ENCODE measurements at places on chromosomes 11 and 22.

GRCh38 chr11:87892291-87892690, 283.0 kb downstream of the RAB38 start:
- no peak for DNase-seq

GRCh38 chr11:99952816-99953215, 734.3 kb upstream of the ARHGAP42 start:
- DNase-seq = no peak

DNA sequence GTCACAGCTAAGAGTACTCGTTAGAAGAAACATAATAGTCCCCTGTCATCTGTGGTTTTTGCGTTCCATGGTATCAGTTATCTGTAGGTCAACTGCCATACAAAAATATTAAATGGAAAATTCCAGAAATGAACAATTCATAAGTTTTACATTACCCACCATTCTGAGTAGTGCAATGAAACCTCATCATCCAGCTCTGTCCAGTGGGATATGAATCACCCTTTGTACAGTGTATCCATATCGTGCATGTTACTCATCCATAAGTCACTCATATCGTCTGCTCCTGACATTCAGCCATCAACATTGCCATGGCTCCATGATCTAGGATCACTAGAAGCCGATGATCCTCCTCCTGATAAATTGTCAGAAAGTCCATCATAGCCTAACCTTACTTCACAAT, 174.9 kb upstream of the C11orf87 start:
- no peak for DNase-seq

GRCh38 chr22:47209547-47210023, 447.1 kb downstream of the TBC1D22A start:
- DNase-seq = no peak

- no peak for DNase-seq
Measured at GRCh38 chr11:73323464-73323863, 15.4 kb downstream of the ARHGEF17 start.

GRCh38 chr22:22687638-22688500, 43.5 kb downstream of the GGTLC2 start:
- DNase-seq = no peak

DNA sequence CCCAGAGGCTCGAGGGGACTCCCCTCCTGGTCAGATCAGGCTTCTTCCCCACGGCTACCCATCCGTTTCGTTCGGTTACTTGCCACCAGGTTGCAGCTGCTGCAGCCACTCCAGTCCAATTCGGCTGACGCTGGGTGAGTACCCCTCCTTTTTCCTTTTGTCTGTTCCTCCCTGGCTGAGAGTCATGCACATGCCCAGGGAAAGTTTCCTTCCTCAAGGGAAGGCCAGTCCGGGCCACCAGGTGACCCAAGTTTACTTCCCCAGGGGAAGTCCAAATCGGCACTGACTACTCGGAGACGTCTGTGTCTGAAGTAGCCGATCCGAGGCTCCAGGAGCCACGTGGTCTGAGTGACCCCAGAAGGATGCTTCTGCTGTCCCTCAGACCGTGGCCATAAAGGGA, 13.2 kb upstream of the OR56A3 start:
- DNase-seq = no peak

DNA sequence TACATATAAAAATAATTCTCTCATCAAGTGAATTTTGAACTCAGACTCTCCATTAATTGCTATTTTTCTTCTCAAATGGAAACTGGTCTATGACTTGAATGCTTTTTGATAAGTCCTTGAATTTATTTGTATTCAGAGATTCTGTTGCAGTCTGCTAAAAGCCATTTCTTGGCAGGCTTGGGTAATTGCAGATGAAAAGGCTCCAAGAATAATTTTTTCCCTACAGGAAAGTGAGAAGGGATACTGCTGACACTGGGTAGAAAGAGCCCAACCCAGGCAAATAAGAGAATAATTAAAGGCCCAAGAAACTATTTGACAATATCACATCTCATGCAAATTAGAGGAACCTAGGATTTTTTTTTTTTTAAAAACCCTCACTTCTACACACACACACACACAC, 246.5 kb upstream of the DDI1 start:
- DNase-seq = no peak

- DNase-seq = no peak
Measured at GRCh38 chr11:126918556-126918955, 82.0 kb downstream of the KIRREL3 start.

DNA sequence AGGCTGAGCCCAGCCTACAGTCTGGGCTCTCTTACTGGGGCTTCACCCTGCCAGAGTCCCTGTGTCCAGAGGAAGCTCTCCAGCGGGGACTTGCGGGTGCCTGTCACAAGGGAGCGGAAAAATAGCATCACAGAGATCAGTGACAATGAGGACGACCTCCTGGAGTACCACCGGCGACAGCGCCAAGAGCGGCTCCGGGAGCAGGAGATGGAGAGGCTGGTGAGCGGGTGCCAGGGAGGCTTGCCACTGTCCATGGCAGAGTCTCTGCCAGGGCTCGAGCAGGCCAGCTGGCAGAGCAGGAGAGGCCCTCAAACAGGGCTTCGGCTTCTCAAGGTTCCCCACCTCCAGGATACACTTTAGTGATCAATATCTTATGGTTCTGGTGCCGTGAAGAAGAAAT, 21.0 kb downstream of the PHLDB1 start:
- DNase-seq = no peak

DNA sequence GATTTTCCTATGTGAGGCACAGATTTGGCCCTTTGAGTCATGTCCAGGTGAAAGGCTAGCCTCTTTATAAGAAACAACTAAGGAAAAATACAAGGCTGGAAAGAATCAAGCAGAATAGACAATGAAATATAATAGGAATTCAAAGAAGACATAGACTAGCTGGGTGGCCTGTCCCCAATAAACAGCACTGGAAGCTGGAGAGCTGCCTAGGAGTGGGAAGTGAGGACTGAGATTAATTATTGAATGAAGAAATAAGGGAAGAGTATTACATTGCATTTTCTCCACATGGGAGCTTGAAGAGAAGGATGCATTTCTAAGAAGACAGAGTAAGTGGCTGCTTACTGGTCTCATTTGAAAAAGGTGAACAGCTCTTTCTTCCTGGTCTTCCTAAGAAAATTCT, 100.0 kb downstream of the CCDC34 start:
- no peak for DNase-seq

- no peak for DNase-seq
Measured at GRCh38 chr11:104763930-104764709, 134.1 kb downstream of the CASP12 start.

DNA sequence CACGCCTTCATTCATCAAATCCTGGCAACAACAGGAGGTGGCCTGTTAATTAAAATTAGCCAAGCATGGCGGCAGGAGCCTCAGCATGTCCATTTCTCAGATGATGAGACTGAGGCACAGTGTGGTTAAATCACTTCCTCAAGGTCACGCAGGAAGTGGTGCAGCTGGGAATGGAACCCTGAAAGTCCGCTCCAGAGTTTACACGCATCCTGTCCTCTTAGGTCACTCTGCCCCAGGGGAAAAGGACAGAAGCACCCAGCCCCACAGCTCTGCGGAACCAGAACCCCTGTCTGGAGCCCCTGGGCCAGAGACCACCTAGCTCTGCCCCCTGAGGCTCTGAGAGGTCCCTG, 19.6 kb downstream of the RPL3 start:
- no peak for DNase-seq

DNA sequence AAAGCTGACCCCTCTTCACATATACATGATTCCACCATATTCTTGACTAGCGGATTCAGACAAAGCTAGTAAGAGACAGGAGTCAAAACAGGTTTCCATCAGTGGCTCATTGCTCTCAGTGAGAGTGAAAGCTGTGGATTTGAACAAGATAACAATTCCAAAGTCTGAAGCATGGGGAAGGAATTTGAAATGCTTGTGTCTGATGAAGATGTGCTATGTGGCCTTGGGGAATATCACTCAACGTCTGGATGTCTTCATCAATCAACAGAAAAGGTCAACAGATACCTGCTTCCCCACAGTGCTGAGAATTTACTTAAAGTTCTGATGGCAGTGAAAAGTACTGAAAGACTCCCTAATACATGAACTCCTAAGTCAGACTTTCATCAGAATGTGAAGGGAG, 46.9 kb upstream of the SESN3 start:
- no peak for DNase-seq

DNA sequence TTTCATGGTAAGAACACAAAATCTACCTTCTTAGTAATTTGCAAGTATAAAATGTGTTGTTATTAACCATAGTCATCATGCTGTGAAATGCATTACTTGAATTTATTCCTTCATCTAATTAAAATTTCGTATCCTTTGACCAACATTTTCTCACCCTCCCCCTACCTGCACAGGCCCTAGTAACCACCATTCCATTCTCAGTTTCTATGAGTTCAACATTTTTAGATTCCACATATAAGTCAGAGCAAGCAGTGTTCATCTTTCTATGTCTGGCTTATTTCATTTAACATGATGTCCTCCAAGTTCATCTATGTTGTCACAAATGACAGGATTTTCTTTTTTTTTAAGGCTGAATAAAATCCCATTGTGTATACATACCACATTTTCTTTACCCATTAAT, 43.5 kb upstream of the CCDC179 start:
- DNase-seq = no peak

- no peak for DNase-seq
Measured at GRCh38 chr11:101923554-101923953, 7.2 kb upstream of the ANGPTL5 start.

DNA sequence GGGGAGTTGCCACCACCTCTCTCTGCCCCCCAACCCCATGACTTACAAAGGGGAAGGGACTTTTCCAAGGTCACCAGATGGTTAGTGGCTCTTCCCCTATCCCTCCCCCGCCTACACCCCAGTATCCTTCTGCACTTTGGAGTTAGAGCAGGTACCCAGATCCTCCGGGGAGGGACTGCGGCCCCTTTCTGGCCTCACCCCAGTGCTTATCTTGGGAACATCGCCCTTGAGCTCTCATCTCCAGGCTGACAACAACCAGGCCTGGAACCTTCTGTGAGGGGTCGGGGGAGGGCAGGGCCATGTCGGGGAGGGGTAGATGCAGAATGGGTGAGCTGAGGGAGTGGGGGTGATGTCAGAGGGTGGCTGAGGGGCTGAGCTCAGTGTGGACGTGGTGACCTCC, 7.5 kb upstream of the NAALADL1 start:
- no peak for DNase-seq

DNA sequence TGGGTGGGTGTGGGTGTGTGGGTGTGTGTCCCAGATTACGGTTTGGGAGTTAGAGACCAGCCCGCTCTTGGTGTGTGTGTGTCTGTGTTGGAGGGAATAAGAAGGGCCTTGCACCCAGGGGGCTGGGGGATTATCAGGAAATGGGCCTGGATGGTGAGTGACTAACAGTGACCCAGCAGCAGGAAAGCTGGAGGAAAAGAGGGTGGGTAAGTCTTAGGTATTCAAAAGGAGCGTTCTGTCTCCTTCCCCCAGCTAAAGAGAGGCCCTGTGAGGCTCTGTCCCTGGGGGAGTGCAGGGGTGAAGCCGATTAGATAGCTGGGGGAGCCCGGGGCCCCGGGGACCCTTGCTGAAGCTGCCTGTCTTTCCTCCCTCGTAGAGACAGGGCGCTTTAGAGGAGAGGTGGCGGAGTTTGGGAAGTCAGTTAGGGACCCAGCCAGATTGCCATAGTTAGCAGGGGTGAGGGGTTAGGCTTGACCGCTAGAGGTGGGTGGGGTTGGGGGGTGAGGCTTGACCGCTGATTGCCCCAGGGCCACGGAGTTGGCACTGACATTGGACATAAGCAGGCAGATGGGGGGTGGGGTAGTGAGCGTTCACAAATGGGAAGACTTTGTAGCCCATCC, 1.5 kb downstream of the OAF start:
- no peak for DNase-seq

DNA sequence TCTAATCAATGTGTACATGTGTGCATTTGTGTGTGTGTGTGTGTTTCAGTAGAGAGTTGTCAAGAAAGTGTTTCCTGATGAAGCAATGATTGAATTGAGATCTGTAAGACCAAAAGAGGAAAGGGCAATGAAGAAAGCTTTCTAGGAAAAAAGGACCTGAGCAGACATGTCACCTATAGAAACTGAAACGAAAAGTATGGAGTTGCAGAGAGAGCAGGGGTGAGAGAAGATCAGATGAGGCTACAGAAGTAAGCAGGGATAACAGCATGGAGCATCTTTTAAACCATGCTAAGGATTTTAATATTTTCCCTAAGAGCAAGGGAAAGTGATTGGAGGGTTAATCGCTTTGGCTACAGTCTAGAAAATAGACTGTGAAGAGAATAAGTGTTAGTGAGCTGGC, 1459.4 kb upstream of the TENM4 start:
- DNase-seq = no peak

GRCh38 chr22:43747058-43747457, 65.0 kb downstream of the EFCAB6 start:
- DNase-seq = no peak

DNA sequence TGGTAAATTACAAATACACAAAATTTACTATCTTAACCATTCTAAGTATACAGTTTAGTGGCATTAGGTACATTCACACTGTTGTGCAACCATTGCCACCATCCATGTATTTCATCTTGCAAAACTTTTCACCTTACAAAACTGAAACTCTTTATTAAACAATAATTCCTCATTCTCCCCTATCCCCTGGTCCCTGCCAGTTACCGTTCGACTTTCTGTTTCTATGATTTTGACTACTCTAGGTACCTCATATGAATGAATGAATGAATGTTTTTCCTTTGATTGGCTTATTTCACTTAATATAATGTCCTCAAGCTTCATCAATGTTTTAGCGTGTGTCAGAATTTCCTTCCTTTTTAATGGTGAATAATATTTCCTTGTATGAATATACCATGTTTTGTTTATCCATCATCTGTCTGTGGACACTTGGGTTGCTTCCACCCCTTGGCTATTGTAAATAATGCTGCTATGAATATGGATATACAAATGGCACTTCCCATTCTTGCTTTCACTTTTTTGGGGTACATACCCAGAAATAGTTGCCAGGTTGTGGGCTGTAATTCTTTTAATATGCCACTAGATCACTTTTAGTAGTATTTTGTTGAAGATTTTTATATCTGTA, 93.0 kb downstream of the UVRAG start:
- DNase-seq = no peak

DNA sequence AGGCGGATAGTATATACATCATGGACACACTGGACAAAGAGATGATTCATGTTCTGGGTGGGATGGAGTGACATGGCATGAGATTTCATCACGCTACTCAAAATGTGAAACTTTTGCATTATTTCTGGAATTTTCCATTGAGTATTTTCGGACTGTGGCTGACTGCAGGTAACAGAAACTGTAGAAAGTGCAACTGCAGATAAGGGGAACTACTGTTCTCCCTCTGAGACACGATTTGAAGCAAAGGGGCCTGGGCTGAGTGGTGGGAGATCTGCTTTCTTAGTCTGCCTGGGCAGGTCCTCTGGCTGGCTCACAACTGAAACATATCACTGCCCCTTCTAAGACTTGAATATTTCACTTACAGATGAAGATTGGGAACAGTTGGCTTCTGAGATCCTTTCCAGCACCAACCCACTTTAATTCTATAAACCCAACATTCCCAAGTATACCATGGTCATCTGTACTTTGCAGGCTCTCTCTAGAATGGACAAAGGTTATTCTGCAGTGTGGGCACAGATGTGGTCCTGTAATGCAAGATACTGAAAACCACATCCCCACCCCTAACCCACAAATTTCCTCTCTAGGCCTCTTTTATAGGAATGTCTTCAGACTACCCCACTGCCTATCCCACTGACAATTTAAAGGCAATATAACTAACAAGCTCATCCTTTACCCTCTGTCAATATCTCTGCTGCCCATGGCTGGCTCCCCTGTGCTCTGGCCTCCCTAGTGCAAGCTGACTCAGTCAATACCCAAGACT, 121.1 kb downstream of the KCNC1 start:
- DNase-seq = no peak

GRCh38 chr11:106624377-106624776, 393.9 kb downstream of the GUCY1A2 start:
- no peak for DNase-seq
